ENCODE measurements at places on chromosomes 11 and 22.

DNA sequence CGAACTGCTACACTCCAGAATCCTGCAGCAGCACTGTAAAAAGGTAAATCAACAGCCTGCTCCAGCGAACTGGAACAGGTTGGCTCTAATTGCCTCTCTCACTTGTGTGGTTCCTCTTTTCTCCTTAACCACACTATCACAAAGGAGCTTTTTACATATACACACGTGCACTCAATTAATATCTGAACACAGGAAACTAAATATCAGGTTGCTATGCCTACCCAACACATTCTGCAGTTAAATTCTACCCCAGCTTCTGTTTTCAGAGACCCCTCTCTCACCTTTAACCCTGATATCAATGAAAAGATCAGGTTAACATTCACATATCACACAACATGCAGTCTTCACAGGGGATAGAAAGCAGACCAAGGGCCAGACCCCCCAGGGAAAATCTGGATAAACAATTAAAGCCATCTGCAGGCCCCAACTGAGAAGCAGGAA is 11.0 kb downstream of the RBFOX2 start:
- DNase-seq = no peak

GRCh38 chr22:40890881-40891280 is 29.0 kb upstream of the DNAJB7 start:
- no peak for DNase-seq

DNA sequence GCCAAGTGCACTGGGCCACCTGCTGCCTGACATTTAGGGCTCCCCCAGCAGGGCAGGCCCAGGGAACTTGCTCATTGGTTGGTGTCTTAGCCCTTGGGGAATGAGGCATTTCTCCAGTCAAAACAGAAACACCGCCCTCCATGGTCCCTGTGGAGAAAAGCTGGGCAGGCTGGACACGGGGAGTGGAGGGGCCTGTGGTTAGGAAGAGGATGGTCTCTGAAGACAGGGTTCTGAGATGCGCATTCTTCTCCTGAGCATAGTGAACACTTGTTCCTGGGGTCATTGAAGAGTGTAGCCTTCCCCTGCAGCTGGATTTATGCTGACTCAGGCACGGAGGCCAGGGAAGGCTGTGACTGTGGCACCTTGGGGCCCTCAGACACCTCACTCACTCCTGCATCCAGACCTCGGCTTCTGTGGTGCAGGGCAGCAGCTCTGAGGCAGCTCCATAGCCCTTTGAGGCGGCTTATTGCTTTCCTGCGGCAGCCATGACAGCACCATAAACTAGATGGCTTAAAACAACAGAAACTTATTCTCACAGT is 8.2 kb downstream of the TSPAN18 start:
- DNase-seq = no peak

DNA sequence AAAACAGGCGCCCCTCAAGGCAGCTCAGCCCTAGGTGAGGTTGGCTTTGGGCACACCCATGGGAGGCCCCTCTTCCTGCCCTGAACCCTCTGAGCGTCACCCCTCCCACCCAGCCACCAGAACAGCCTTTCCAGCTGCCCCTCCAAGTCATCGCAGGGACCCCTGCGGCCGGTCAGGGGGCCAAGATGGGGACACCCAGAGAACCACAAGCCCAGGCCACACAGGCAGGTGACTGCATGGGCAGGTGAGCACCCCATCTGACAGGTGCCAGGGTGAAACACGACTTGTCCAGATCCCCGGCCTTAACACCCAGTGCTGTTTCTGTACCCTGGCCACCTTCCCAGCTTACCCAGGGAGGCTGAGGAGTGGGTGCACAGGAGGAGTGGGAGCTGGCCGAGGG is 24.6 kb upstream of the GRAMD4 start:
- DNase-seq = no peak

DNA sequence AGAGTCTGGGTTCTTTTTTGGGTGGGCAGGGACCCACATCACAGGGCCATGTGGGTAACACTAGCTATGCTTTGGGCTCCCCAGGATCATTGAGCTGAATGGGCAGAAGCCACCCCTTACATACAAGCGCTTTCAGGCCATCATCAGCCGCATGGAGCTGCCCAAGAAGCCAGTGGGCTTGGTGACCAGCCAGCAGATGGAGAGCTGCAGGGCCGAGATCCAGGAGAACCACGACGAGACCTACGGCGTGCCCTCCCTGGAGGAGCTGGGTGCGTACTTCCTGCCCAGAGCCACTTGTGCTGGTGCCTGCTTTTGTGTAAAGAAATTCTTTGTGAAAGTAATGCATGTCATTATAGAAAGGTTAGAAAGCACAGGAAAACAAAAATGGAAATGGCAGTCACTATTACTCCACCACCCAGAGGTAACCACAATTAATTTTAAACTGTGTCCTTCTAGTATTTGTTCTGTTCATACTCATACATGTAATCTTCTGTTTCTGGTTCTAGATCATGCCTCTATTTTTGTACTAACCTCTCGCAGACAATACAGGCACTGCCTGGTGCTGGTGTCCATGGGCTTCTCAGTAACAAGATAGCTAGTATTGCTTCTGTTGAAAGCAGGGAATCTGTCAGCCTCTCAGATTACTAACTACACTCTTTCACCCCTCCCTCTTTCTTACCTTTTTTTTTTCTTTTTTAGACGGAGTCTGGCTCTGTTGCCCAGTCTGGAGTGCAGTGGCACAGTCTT is 13.7 kb downstream of the CRY2 start:
- no peak for DNase-seq

DNA sequence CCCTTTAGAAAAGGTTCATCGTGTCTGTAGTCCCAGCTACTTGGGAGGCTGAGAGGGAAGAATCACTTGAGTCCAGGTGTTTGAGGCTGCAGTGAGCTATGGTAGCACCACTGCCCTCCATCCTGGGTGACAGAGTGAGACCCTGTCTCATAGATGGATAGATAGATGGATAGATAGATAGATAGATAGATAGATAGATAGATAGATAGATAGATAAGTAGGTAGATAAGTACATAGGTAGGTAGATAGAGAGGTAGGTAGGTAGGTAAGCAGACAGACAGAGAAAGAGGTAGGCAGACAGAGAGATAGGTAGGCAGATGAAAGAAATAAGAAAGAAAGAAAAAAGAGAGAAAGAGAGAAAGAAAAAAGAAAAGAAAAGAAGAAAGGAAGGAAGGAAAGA is 156.4 kb downstream of the GRIK4 start:
- no peak for DNase-seq

- no peak for DNase-seq
These were observed 8.7 kb upstream of the SLC5A12 start for GRCh38 chr11:26730414-26731083.

DNA sequence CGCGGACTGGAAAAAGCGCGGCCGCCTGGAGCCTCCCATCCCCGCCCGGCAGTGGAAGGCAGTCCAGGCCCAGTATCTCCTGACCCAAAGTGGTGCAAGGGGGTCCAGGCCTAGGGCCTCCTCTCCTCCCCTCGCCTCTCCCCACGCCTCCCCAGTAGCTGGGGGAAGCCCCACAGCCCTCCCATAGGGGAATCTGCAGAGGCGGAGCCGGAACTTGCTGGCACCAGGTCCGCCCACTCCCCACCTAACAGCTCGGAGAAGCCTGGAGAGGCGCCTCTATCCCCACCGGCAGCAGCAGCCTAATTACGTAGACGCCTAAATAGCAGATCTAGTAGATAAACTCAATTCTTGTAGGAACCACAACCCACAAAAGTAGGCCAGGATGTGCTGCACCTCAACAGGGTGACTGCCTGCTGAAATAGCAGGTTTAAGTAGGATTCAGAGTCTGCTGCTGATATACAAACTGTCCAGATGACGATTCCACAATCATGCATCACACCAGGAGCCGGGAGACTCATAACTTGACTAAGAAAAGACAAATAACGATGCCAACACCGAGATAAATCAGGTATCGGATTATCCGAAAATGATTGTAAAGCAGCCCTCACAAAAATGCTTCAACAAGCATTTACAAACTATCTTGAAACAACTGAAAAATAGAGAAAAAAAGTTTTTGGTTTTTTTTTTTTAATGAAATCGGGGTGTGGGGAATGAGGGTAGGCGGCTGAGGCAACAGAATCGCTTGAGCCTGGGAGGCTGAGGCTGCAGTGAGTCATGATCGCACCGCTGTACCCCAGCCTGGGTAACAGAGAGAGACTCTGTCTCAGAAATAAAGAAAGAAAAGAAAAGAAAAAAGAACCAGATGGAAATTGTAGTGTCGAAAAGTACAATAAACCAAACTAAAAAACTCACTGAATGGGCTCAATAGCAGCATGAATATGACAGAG is 11.4 kb upstream of the BRD1 start:
- no peak for DNase-seq

GRCh38 chr11:132051704-132052103 is 681.3 kb downstream of the NTM start:
- no peak for DNase-seq

DNA sequence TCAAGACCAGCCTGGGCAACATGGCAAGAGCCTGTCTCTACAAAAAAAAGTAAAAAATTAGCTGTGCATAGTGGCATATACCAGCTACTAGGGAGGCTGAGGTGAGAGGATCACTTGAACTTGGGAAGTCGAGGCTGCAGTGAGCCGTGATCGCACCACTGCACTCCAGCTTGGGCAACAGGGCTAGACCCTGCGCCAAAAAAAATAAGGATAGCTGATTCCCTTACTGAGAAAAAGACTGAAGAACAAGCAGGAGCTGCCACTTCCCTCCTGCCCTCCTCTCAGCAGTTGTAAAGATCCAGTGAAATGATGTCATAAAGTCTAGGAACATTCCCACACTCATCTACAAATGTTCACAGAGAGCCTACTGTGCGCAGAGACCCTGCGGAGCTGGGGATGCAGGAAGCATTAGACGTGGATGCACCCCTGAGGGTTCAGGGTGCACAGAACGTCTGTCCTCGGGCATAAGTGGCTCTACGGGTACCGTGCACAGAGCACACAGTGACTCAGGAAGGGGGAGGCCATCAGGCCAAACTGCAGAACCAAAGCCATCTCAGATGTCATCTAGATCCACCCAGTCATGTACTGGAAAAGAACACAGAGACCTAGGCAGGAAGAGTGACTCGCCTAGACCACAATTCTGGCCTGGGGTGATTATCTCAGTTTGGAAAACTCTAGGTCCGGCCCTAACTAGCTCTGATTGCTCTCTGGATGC is 11.7 kb downstream of the SEC14L2 start:
- DNase-seq = no peak

DNA sequence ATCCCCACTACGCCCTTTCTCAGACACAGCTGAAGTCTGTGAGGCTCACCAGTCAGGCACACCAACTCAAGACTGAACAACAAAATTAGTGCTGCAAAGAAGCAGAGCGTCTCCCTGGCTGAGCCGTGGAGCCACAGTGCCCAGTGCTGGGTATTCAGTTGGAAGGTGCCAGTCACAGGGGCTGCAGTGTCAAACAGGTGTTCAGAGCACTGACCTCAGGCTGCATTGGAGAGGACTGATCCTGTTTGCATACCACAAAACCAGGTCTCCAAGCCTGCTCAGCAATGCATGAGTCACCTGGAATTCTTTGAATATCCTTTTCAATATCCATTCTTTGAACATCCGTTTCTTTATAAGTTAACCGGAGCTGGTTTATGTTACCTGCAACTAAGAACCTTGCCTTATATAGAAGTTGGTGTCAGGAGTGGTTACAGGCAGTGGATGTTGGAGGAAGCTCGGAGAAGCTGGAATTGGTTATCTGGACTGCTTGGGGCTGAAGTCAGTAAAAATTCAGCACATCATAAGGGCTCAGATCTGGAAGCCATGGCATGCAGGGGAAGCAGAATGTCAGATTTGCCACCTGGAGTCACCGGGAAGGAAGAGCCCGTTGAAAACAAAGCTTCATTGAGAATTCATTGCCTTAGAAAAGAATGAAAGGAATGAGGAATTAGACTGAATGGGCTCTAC is 30.3 kb downstream of the PDGFB start:
- no peak for DNase-seq

- no peak for DNase-seq
These were observed 278.1 kb upstream of the FAT3 start for GRCh38 chr11:91946397-91946951.

DNA sequence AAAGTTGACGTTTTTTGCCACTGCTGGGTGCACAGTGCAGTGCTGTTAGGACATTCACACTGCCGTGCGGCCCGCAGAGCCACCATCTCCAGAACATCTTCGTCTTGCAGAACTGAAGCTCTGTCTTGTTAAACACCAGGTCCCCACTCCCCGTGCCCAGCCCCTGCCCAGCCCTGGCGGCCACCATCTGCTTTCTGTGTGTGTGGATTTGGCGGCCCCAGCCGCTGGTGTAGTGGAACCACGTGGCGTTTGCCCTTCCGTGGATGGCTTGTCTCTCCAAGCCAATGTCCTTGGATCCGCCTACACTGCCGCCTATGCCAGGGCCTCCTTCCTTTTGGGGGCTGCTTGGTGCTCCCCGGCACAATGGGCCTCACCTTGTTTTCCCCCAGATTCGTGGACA is 8.2 kb upstream of the MUC5AC start:
- DNase-seq = no peak

Measured in C1 segment of cervical spinal cord (tissue), 14 donors.